Common myeloid progenitor, CD34-positive (primary cell): ENCODE measurements at places on chromosomes 11 and 22.

DNA sequence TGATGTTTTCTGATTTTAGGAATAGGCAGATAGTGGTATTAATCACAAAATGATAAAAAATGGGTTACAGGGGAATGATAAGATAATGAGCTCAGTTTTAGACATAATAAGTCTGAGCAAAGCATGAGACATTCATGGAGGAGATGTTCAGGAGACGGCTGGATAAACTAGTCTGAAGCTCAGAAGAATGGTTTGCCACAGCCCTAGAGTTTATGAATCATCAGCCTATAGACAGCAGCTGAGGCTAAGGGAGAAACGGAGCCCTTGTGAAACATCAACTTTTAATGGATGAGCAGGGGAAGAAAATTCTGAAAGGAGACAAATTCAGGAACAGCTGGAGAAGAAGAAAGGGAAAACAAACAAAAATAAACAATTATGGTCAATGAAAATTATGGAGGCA is 87.2 kb downstream of the RELT start:
- DNase-seq, result no peak

DNA sequence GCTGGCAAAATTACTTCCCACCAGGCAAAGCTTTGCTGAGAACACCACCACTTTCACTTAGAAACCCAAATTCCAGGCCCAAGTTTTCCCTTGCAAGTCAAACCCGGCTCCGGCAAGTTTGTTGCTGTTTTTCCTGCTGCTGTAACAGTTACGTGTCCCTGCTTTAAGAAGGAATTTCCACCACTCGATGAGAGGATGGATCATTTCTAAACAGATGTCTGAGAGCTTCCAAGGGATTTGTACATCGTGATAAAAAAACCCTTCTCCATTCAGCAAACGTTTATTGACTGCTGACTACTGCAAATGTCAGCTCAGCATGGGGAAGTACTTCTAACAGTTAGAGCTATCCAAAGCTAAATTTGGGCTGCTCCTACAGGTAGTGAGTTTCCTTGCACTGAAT is 19.7 kb downstream of the P2RX3 start:
- no peak for DNase-seq

DNA sequence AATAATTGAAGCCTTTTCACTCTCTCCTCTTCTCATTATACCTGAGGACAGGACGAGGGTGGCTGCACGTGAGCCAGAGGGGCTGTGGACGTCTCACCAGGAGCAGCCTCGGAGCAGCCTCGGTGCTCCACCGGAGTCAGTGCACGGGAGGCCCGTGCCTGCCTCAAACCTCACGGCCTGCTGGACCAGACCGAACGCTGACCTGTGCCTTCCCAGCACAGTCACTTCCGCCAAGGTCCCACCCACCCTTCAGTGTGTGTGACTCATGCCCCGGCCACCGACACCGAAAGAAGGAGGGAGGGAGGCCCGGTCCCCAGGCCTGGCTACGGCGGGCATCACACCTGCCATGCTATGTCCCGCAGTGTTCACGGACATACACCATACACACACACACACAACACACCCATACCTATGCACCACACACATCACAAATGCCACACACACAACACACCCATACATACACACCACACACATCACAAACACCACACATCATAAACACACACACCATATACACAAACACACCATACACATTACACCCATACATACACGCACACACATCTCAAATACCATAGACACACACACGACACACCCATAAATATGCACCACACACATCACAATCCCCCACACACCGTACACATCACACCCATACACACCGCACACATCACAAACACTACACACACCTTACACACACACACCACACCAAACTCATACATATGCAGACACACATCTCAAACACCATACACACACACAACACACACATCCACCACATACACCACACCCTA is 1506.5 kb downstream of the TBC1D22A start:
- no peak for DNase-seq

DNA sequence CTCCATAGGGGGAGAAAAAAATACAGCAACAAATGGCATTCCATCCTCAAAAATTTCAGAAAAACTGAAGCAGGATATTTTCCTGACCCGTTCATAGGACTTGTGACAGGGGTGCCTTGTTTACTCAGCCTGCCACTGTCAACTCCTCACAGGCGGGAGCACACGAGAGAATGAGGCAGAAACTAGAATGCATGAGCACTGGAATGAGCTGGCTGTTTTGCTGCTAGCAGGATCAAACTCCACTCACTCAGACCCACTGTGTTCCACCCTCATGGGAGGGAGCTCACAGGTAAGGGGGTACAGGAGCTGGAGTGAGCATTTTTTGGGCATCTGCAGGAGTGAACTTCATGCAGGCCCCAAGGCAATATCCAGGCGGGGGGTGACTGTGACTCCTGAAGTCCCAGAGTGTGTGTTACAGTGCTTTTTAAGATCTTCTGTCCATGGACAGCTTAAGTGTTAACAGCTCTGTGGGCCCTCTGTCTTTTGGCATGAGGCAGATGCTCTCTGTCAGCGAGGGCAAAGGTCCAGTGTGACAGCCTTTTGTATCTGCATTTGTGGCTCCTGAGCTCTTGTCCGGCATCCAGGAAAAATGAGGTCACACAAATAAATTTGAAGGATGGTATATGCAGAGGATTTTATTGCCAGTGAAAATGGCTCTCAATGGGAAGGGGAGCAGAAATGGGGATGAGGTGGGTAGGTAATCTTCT is 905.7 kb upstream of the TENM4 start:
- no peak for DNase-seq

GRCh38 chr11:118612378-118612777 is 5.0 kb downstream of the PHLDB1 start:
- DNase-seq, result no peak

DNA sequence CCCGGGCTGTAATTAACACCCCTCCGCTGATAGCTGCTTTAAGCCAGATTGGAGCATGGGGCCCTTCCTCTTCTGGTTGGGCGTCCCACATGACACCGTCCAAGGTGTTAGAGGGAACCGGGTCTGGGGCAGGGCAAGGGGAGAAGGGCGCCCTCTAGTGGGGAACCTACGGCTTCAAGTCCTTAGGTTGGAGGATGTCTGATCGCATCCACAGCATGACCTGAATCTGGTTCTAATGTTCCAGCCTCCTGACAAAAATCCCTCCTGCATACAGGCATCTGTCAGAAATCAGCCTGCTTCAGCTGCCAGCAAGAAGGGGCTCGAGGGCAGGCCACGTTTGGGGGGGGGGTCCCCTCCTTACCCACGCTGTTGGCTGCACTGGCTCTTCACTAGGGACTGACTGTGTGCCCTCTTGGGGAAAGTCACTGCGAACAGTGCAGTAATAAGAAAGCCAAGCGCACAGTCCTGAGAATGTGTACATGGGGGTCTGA is 94.2 kb upstream of the TBCEL start:
- peak; percentile 83 for DNase-seq

- peak; percentile 16 for DNase-seq
These were observed 48.8 kb downstream of the FBLN1 start for GRCh38 chr22:45551310-45552016.
